ENCODE measurements at places on chromosomes 1 and 21.

DNA sequence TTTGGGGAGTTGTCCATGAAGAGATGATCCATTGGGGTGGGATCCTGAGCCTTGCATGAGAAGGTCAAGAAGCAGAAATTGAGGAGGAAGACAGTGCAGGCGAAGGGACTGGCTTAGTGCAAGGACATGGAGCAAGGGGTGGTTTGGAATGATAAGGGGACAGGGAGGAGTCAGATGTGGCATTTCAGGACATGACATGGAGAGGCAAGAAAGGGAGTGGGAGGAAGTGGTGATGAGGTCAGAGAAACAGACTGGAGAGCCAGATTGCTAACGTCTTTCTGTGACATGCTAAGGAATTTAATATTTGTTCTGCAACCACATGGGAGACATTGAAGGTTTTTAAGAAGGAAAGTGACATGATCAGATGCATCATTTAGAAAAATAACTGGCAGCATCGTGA, 346.8 kb upstream of the FMN2 start:
- DNase-seq = no peak

DNA sequence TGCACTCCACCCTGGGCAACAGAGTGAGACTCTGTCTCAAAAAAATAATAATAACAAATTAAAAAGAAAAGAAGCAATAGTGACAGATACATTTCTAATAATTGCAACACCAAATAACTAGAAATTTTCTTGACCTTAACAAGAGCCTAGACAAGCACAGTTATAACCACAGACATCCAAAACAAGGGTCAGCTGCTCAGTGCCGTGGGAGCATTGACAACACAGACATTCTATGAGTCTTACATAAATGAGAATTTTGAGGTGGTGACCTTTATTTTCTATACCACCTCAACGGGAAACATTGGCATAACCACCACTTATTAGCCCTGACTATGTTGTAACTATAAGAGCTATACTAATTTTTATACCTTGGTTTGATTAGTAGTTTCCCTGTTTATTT, 156.1 kb downstream of the NR5A2 start:
- DNase-seq = no peak

DNA sequence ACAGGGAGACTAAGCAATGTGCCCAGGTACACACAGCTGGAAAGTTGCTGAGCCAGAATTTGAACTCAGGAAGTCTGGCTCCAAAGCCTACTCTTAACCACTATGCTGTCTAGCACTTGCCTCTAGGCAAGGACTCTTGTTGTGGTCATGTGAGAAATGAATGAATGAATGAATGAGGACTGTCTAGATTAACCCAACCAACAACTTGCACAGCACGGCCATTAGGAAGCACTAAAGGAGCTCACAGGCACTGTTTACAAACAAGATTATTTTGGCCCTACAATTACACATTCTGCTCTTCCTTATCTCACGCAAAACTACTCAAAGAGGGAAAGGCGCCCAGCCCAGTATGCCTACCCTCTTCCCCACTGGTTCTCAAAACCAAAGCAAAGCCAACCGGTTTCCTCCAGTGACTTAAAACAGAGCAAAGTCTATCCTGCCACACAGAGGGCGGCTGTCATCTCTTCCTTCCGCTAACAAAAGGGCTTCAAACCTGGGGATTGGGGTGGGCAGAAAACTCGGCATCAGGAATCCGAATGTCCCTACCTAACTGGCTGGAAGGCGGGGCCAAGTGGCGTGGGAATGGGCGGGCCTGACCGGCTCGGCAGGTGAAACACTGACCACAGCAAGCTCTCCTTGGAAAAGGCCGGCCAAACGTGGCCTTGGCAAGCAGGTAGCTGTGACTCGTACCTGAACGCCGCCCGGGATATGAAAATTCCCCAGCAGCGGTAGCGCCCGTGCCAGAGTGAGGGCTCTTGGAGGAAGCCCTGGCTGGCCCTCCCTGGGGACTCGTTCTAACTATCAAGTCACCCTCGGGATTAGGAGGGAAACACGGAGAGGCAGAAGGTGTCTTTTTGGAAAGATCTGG, 948 bp downstream of the STK40 start:
- DNase-seq = peak; percentile 89

DNA sequence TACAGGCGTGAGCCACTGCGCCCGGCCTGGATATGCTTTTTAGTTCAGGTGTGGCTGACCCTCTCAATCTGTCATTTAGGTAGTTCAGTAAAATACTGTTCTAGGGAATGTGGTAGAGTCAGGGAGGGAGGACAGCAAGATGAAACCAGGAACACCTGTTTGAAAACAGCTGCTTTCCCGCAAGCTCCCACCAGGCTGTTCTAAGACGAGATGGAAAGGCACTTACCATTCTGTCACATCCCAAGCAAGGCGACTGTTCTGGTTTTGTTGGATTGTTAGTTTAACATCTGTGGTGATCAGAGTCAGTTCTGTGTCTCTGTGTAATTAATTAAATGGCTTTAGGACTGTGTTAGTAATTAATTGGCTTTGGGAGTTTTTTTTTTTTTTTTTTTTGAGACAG, 2.9 kb downstream of the CHAF1B start:
- no peak for DNase-seq

DNA sequence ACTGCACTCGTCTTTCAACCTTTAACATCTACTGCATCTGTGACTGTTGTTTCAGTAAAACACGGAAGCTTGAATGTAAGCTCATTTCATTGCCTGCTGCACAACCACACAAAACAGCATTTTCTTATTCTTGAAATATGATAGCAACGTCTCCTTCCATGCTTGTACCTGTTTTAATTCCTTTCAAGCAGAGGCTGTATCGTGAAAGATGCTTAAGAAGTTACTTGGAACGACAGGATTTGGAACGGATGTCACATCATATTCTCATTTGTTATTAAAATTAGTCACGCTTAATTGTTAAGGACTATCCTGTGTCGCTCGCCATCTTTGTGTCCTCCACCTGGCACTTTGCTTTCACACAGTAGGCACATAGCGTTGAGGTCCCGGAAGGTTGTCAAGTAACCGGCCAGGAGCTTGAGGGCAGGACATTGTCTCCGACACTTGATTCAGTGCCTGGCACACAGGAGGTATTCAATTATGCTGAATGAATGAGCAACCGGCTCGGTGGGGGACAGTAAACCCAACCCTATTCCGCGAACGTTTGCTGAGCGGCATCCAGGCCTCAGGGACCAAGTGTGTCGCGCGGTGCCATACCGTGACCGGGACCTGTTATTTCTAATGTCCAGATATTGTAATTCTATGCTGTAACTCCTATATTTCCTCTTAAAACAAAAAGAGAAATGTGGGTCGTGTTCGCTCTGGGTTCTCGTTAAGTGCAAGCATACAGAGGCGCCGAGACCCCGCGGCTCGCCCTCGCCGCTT, 499 bp upstream of the SH3GLB1 start:
- no peak for DNase-seq

DNA sequence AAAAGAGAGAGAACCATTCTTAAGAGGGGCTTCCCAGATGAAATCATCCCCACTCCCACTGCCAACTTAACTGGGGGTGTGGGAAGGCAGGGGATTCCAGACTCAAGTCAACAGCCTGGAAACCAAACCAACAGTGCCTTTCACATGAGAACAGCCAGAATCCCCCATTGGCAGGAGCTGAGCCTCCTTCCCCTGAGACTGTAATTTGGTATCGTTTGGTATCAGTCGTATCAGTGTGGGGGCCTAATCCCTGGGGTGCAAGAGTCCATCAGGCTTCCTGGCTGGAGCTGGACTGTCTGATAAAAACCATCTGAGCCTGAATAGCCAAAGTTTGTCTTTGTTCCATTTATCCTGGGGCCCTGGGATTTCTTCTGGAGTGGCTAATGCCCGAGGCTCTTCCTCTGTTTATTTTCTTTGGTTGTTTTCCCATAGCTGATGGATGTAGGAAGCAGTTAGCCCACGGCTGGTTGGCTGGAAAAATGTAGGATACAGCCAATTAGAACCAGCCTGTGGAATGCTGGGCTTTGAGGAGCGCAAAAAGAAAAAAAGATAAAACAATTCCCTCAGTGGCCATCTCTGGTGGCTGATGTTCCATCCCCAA, 84.6 kb downstream of the LAMC2 start:
- no peak for DNase-seq

GRCh38 chr1:183711741-183712361, 58.7 kb upstream of the APOBEC4 start:
- DNase-seq = no peak

GRCh38 chr21:43355266-43355924, 71.5 kb downstream of the SIK1 start:
- DNase-seq = no peak

- DNase-seq = no peak
Measured at GRCh38 chr1:167722870-167723251, 1.1 kb downstream of the MPZL1 start.
